Upper lobe of right lung (tissue), 1 donor: ENCODE measurements at places on chromosomes 6 and 20. TPM values are rescaled to one million over a fixed set of nuclear protein-coding genes. Genes with fewer than 3 reads are reported as not detected.

GRCh38 chr6:21767891-21768648, 174.5 kb downstream of the SOX4 start:
- no peaks in the 10 kb centered on the region for H3K36me3 ChIP-seq
- no peak overlapping the region for H3K4me3 ChIP-seq
- peaks cover 22% of the 10 kb centered on the region for H3K4me1 ChIP-seq
- H3K27me3 ChIP-seq = no peaks in the 10 kb centered on the region
- DNase-seq = no peak

- no peaks in the 10 kb centered on the region for H3K27me3 ChIP-seq
- peaks cover 16% of the 10 kb centered on the region for H3K4me1 ChIP-seq
- no peak for DNase-seq
- H3K36me3 ChIP-seq = peaks cover 57% of the 10 kb centered on the region
- H3K4me3 ChIP-seq = no peak overlapping the region
- H3K27ac ChIP-seq = peak overlapping the region; percentile 97
Observed at GRCh38 chr6:143845033-143845432, 1.9 kb downstream of the LTV1 start.

DNA sequence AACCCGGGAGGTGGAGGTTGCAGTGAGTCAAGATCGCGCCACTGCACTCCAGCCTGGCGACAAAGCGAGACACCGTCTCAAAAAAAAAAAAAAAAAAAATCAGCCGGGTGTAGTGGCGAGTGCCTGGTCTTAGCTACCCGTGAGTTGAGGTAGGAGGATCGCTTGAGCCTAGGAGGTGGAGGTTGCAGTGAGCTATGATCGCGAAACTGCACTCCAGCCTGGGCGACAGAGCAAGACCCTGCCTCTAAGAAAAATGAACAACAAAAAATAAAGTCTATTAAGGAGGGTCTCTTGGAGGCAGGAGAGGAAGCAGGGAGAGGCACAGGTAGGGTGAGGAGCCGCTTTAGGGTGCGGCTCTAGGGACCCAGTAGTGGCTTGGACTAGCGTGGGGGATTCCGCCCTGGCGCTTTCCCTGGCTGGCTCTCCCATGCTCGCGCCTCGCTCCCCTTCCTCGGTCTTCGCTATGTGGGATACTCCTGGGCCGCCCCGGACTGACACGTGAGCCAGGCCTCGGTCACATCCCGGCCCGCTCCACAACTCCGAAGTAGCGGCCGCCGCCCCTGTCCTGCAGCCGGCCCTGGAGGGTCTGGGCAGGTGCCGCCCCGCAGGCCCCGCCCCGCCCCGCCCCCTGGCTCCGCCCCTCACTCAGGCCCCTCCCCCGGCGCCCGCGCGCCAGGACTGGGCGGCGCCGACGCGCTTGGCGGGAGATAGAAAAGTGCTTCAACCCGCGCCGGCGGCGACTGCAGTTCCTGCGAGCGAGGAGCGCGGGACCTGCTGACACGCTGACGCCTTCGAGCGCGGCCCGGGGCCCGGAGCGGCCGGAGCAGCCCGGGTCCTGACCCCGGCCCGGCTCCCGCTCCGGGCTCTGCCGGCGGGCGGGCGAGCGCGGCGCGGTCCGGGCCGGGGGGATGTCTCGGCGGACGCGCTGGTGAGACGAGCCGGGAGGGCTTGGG, at the start of gene MYBL2:
Gene MYBL2, plus strand, starts transcription at position 739 of the 953 bp plus-strand sequence. Its CDS starts 170 bp downstream, at position 909.
- peak within 1 kb of the TSS; percentile 37 for H3K4me3 ChIP-seq
- peaks cover 38% of the 10 kb centered on the region for H3K27me3 ChIP-seq
- H3K27ac ChIP-seq = no peak within 1 kb of the TSS
- no peaks in the 10 kb centered on the region for H3K36me3 ChIP-seq
- DNase-seq = peak; percentile 74

DNA sequence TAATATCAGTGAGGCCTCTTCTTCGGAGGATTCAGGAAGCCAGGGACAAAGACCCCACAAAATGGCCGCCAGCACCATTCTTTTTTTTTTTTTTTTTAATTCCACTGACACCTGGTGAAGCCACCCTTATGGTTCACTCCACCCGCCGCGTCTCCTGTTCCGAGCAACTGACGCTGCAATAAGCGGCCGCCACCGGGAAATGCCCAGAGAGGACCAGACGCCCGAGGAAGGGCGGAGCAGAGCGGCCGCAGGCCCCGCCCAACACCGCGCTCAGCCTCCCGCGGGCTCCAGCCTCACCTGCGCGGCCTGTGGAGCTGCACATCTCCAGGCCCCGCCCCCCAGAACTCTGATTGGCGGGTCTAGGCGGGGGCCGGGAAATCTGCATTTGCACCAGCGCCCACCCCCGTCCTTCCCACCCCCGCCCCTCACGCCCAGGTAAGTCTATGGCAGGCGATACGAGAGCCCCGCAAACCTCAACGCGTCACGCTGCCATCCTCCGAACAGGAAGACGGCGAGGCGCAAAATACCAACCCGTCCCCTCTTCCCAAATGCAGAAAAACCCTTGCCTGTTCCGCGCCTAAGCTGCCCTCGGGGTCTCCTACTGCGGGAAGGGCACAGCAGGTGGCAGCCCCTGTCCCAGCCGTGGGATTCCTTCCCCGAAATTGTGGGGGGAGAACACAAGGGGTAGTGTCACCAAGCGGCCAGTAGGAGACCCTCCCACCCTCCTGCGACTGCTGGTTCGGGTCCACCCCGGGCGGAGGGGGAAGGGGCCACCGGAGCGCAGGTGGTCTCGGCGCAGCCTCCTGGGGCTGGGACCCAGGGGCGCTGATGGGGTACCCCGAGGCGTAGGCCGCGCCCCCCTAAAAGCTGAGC, 960 bp downstream of the ATP9A start:
- no peaks in the 10 kb centered on the region for H3K36me3 ChIP-seq
- no peaks in the 10 kb centered on the region for H3K4me1 ChIP-seq
- peak; percentile 94 for DNase-seq
- no peaks in the 10 kb centered on the region for H3K27me3 ChIP-seq
- peak overlapping the region; percentile 76 for H3K4me3 ChIP-seq
- H3K27ac ChIP-seq = peak overlapping the region; percentile 65

DNA sequence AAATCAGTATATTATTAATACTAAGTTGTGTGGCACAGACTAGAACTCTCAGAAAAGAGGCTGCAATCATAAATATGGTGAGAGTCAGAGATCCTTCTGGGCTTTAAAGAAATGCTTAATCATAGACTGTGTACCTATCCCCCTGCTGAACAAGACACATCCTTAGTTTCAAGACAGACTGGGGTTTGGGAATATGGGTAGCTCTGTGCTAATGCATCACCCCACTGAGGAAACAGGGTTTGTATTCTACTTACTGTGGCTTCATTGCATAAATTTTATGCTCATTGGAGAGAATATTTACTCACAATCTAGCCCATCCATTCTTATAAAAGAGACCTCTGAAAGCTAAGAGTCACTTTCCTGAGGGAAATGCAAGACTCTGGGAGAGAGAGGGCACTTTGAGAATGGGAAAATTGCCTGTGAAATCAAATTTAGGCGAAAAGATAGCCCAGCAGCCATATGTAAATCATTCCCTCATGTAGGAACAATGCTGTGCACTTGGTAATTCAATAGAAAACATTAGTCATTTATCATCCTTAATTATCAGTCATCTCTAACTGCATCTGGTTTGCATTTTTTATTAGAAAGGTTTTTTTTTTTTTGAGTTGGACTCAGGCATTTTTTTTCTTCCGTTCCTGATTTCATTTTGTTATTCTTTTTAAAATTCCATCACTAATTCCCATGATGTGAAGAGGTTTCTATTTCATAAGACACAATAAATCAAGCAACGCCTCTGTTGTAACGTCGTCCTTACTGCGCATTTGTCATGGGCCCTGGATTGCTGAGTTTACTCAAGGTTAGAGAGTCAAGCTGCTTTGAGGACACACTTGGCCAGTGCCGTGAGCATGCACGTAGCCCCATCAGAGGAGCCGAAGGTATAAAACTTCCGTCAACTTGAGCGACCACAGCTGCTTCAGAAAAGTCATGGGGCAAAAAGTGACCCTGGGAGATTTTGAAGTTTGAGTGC, 91.8 kb downstream of the TRMT11 start:
- no peak for DNase-seq
- H3K36me3 ChIP-seq = peaks cover 3% of the 10 kb centered on the region
- no peaks in the 10 kb centered on the region for H3K27me3 ChIP-seq
- H3K4me1 ChIP-seq = peaks cover 7% of the 10 kb centered on the region
- no peak overlapping the region for H3K27ac ChIP-seq

DNA sequence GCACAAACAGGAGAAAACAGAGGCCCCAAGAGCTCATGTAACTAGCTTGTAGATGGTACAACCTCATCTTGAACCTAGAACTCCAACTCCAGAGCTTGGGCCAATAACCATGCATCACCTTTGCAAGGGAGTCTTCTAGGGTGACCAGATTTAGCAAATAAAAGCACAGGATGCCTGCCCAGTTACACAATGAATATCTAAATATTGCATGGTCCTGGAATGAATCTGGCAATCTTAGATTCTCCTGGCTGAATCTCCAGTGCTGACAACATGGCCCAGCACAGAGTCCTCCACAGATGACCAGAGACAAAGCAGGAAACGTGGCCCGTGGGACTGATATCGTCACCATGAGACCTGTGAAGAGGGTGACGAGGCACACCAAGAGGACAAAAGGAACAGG, 494.1 kb downstream of the PREX1 start:
- no peak overlapping the region for H3K4me3 ChIP-seq
- H3K4me1 ChIP-seq = no peaks in the 10 kb centered on the region
- no peak overlapping the region for H3K27ac ChIP-seq
- no peaks in the 10 kb centered on the region for H3K36me3 ChIP-seq
- H3K27me3 ChIP-seq = peaks cover 7% of the 10 kb centered on the region

DNA sequence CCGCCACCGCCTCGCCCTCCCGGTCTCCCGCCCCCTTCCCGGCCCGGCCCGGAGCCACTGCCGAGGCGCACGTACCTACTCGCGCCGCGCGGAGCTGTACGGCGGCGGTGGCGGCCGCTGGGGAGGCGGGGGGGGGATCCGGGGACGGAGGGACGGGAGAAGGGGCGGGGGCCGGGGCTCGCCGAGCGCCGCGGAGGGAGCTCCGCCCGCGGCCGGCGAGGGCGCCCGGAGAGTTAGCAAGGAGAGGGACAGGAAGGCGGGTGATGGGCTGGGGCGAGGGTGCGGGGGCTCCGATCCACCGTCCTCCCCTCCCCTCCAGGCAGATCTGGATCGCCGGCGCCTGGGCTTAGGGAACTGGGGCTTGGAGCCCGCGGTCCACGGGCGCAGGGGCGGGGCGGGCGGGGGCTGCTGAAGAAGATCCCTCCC, 548 bp upstream of the TMEM74B start:
- H3K4me3 ChIP-seq = peak overlapping the region; percentile 53
- H3K4me1 ChIP-seq = no peaks in the 10 kb centered on the region
- no peak overlapping the region for H3K27ac ChIP-seq
- no peaks in the 10 kb centered on the region for H3K36me3 ChIP-seq

DNA sequence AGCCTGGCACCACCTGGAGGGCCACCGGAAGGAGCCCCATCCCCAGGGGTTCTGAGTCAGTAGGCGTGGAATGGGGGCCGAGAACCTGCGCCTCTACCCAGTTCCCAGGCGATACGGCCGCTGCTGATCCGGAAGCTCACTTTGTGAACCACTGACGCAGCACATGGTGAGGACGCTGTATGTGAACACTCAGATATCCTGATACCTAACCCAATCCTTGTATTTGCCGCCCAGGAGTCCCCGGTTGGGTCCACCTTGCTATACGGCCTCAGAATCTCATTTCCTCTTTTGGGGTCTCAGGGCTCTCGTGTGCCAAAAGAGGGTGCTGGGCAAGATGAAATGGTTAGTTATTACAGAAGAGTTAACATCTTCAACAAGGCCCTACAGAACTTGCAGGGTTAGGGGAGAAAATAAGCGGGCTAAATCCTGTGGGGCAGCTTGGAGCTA, 604 bp upstream of the RAB5IF start:
- no peaks in the 10 kb centered on the region for H3K27me3 ChIP-seq
- peak overlapping the region; percentile 86 for H3K27ac ChIP-seq
- H3K36me3 ChIP-seq = peaks cover 22% of the 10 kb centered on the region
- peaks cover 23% of the 10 kb centered on the region for H3K4me1 ChIP-seq

DNA sequence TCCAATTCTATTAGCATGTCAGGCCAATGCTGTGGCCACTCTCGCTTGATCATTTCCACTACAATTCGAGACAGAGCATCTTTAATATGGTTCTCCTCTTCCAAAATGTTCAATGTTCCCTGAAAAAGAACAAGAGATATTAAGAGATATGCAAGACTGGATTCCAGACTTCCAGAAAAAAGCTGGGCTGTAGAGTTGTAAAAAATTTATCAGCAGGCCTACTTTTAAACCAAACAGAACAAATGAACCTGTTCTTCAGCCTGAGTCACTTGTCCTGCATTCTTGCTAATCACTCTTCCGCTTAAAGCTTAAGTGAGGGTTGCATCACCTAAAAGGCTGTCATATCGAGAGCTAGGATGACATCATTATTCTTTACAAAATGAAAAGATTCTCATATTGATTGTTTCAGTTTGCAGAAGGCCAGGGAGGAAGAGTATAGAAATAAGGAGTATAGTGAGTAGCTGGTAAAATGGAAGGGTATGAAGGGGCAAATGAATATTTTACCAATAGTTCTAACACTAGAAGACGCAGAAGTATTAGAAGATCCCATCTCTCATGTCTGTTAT, 4.9 kb downstream of the XPO5 start:
- H3K36me3 ChIP-seq = peaks cover 64% of the 10 kb centered on the region
- no peak overlapping the region for H3K27ac ChIP-seq
- no peak overlapping the region for H3K4me3 ChIP-seq
- DNase-seq = no peak
- no peaks in the 10 kb centered on the region for H3K27me3 ChIP-seq

GRCh38 chr20:23721962-23722361, 28.8 kb downstream of the CST1 start:
- no peaks in the 10 kb centered on the region for H3K27me3 ChIP-seq
- H3K4me3 ChIP-seq = no peak overlapping the region
- no peaks in the 10 kb centered on the region for H3K36me3 ChIP-seq

Gene CCR6
- total RNA-seq = 1.4 TPM
